ENCODE measurements at places on chromosomes 12 and 14.

- no peak for DNase-seq
These were observed 10.4 kb downstream of the ACTN1 start for GRCh38 chr14:68968721-68969120.

DNA sequence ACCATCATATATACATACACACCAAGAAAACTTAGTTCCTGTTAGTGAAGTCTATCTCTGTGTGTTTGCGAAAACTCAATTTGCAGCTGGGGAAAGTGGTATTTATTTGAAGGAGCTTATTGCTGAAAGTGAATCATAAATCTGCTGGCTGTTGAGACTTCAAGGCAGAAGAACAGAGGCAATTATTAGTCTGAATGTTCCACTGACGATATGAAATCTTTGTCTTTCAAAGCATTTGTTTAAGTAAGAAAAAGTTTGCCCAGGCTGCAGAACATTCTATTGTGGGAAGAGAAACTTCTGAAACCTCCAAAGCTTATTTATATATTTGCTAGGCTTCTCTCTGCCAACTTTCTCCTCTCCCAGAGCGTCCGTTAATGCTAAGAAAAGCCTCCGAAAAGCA, 255.7 kb upstream of the TMPO start:
- no peak for DNase-seq

- DNase-seq, result no peak
These were observed 3.1 kb downstream of the LRFN5 start for GRCh38 chr14:41609704-41610183.

DNA sequence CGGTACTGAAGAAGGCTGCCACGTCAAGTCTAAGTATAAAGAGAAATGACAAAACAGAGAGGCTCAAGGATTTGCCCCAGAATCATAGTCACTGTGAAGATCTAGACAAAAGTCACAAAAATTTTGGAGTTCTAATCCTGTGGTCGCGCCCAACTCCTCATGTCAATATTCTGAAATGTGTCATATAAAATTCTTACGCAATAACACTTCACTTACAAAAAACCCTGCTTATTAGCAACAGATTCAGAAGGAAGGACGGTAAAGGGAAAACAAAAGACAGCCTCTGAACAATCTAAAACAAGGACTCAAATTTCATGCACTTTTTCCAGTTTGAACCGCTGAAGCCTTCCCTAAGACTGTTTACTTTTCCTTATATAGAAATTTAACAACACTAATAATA, 94.7 kb downstream of the TSPAN8 start:
- no peak for DNase-seq

DNA sequence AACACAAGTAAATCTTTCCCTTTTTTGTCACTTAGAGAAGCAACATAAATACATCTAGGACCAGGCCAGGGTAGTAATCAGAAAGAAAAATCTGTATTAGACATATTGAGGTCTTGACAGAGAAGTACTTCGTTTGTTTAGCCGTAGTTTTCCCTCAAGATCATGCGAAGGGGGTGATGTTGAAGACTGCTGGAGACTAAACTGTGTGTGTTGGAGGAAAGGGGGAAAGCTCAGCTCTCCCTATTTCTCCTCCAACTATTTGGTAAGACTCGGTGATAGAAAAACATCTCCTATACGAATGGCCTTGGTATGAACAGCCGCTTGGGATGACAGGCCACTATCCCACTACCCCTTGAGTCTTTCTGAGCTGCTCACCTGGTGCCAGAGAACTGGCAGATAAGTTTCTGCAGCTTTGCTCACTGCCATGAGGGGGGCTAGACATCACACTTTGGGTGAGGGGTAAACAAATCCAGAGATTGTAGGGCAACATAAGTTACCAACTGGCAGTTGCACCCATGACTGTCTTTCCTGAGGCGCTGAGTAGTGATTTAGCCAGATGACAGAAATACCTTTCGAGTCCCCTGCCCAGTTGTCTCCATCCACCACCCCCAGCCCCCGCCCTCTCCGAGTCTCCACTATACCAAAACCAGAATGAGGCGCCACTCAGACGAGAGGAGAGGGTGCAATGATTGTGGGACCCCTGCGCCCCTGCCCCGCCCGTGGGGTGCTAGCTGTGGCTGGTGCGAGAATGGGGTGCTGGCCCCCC, 685 bp downstream of the VAMP1 start:
- DNase-seq, result no peak

DNA sequence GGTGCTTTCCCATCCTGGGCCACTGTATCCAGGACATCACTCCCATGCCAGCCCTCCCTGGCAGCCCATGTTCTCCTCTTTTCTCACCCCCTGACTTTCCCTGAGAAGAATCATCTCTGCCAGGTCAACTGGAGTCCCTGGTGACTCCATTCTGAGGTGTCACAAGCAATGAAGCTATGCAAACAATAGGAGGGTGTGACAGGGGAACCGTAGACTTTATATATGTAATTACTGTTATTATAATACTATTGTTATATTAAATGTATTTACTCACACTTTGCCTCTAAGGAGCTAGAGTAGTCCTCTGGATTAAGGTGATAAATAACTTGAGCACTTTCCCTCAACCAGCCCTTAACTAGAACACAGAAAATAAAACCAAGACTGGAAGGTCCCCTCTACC, 9.2 kb downstream of the ZNF219 start:
- DNase-seq, result no peak

DNA sequence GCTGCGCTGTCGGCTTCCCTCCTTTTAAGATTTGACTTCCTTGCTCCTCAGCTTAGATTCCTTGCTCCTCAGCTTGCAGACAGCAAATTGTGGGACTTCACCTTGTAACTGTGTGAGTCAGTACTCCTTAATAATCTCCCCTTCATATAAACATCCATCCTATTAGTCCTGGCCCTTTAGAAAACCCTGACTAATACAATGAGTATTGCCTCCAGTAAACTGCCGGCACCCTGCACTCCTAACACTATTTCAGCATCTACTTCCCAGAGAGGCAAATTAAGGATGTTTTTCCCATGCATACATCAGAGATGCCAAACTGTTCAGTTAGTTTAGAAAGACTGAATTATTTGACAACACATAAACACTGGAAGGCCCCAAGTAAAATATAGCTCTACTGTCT, 611.3 kb upstream of the TMEM132C start:
- DNase-seq, result no peak

- DNase-seq, result no peak
These were observed 199.5 kb downstream of the NUAK1 start for GRCh38 chr12:105939181-105939721.

DNA sequence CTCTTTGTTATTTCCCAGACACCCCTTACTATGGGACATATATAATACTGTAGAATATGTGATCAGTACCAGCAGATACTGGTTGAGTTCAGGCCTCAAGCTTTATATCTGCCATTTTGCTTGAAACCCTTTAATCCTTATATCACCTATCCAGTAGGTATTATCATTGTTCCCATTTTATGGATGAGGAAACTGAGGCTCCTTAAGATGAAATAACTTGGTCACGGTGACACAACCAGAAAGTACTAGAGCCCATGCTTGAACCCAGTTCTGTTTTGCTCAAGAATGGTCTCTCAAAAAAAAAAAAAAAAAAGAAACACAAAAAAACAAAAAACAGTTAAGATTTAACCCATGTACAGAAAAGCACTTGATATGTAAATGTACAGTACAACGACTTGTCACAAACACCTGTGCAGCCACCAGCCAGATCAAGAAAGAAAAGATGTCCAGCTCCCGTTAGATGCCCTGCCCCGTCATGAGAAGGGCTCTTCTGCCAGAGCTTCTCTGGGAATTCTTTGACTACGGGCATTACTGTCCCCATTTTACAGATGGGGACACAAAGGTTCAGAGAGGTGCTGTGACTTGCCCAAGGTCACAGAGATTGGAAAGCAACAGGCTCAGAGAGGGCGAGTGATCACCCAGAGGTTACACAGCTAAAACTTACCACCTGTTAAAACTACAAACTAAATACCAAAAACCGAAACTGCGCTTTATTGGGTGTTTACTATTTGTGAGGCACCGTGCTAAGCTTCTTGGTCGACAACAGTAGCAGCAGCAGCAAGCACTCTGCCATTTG, 669 bp upstream of the WSCD2 start:
- DNase-seq, result no peak

DNA sequence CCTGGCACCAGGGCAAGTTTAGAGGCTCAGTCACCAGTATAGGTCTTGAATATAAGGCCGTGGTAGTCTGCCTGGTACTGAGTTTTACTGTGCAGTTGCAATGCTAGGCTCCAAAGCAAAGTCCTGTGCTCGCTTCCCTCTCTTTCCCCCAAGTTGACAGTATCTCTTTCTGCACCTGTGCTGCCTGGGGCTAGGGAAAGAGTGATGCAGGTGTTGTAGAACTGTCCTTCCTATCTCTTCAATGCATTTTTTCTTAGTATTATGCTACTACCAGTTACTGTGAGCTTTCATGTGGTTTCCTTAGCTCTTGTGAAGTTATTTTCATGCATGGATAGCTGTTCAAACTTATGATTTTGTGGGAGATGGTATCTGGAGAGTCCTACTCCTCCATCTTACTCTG, 359.2 kb downstream of the SYT1 start:
- no peak for DNase-seq

GRCh38 chr14:68890173-68890931, 88.8 kb downstream of the ACTN1 start:
- no peak for DNase-seq

DNA sequence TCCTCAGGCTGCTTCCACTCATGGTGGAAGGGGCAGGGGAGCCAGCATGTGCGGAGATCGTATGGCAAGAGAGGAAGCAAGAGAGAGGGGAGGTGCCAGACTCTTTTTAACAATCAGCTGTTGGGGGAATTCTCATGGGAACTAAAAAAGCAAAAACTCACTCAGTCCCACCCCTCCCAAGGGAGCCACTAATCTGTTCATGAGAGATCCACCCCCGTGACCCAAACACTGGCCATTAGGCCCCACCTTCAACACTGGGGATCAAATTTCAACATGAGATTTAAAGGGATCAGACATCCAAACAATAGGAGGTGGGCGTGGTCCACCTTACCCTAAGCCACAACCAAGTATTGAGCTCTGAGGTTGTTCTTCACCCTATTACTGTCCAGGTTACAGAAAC, 375.1 kb downstream of the GRIN2B start:
- no peak for DNase-seq

DNA sequence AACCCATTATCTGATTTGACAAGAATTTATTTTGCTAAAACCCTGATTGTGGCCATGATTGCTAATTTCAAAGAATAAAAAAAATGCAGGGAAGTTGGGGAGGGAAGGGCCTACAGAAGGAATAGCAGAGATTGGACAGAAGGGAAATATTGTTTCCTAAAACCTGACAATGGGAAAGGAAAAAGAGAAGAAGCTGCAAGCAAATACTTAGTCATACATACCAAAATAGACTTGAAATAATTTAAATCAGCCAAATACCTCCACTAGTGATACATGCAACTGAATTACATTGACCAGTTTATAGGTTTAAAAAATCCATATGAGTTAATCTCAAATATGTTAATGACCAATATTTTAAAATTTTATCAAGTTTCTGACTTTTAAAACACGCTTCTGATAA, 75.1 kb downstream of the PELI2 start:
- no peak for DNase-seq

DNA sequence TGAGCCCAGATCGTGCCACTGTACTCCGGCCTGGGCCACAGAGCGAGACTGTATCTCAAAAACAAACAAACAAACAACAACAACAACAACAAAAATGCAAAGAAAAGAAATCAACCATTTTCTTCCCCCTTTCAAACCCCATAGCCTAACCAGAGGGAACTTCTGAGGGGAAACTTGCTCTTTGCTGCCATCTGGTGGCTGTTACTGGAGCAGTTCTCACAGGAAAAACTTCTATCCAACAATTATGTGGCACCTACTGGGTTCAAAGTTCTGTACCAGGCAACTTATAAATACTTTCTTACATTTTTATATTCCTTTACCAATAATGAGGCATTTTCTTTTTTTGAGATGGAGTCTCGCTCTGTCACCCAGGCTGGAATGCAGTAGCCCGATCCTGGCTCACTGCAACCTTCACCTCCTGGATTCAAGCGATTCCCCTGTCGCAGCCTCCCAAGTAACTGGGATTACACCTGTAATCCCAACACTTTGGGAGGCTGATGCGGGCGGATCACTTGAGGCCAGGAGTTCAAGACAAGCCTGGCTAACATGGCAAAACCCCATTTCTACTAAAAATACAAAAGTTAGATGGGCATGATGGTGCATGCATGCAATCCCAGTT, 50.9 kb upstream of the BICDL1 start:
- peak; percentile 74 for DNase-seq

- no peak for DNase-seq
These were observed 69.7 kb downstream of the ZC3H14 start for GRCh38 chr14:88632512-88632911.

DNA sequence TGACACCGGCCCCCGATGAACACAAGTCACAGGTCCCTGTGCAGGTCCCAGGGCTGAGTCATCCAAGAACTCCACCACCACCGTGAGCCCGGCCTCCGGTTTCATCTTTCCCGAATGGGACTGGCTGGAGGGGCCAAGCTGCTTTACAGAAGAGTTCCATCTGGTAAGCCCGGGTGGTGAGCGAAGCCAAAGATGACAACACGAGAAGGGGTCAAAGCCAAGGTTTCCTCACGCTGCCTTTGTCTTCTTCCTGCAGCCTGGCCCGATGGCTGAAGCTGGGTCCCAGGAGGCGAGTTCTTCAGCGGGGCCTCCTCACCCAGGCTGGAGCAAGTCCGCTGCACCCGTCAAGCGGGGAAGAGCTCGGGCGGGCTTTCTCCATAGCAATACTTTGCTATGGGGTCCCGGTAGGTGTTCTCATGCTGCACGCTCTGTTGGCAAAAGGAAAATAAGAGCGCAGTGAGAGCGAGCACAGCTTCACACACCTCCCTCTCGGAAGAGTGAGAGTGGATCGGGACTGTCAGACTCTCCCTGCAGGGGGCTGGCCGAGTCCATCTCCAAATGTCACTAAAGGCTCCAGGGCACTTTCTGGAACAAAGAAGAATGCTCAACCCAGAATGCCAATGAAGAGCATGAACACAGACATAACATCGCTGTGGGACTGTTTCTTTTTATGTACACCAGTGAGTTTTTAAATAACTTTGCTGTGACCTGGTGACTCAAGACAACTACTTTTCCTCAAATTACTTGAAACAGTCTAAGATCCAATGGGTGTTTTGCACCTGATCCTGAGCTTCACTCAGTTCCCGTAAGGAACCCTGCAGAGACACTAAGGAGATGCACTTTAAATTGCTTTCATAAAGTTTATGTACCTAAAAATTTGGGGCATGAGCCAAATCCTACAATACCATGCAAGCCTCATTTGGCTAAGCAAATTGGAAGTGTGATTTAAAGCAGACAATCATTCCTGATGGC, 20.1 kb downstream of the SPRING1 start:
- DNase-seq, result no peak

DNA sequence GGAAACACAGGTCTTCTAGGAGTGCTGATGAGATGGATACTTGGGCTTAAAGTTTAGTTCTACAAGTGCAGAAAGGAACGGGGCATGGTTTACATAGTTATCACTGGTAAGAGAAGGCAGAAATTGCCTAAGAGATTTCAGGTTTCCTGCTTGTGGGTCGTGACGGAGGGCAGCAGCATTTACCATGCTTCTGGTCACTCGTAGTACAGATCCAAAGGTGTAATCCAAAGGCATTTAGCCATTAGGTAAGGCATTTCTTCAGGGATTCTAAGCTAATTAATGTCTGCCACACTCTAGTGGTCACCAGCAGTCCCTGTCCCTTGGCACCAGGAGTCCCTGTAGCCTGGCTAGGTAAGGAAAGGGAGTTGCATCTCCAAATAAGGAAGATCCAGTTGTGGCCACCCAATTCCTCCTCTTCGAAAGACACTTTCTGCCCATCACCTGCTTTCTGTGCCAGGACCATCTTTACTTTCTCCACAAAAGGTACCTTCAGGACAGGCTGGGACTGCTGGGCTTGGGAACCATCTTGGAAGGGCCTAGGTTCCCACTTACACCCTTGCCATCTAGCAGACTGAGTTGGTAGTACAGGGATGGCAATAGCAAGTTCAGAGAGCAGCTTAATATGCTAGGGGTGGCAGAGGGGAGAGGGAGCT, 1.5 kb downstream of the GSTZ1 start:
- no peak for DNase-seq

All from stimulated activated CD4-positive, alpha-beta T cell treated with anti-CD3 and anti-CD28 coated beads, Interleukin-2, amount 100 ng/mL, for 48 hours (primary cell).